ENCODE measurements at places on chromosomes 13 and 19.

DNA sequence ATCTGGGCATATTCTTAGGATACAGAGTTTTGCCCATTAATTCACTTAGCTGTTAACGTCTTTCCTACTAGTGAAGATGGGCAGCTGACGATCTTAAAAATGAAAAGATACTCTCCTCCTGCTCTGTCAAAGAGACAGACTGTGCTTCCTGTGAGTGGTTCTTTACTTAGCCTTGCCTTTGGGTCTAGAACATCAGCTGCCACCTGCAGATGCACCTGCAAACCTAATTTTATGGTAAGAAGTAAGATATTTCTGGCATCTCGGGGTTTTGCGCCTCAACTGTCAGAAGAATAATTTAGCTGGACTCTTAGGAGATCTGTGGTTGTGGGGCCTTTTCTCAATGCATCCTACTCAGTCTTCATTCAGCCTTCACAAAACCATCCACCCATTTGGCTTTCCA is 36.2 kb downstream of the TRPC4 start:
- no peak for DNase-seq

GRCh38 chr19:40928850-40929249 is 46.8 kb upstream of the CYP2A7 start:
- no peak for DNase-seq

GRCh38 chr13:103859952-103860351 is 793.7 kb upstream of the SLC10A2 start:
- no peak for DNase-seq

DNA sequence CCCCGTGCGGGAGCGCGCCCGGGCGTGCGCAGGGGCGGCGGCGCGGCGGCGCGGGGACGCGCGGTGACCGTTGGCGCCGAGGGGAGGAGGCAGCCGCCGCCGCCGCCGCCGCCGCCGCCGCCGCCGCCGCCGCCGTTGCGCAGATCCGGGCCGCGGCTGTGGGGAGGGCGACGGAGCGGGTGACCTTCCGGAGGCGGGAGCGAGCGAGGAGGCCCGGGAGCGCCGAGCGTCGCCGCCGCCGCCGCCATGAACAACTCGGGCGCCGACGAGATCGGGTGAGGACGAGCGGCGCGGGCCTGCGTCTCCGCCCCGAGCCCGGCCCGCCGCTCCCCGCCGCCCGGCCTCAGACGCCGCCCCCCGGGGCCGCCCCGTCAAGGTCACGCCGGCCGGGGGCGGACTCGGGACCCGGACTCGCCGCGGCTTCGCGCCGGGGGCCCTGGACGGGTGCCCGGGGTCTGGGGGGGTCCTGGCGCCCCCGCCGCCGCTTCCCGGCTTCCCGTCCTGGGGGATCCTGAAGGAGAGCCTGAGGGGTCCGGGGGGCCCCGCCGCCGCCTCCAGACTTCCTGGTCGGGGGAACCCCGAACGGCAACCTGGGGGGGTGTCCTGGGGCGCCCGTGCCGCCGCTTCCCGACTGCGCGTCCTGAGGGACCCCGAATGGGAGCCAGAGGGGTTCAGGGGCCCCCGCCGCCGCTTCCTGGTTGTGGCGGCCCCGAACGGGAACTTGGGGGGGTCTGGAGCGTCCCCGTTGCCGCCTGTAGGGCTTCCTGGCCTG is at the start of gene DAZAP1:
Gene DAZAP1 (plus strand): TSS at position 59 of the 772 bp plus-strand sequence. CDS start 188 bp downstream, at position 247.
- DNase-seq = no peak

GRCh38 chr13:39209731-39210531 is 171.7 kb downstream of the NHLRC3 start:
- DNase-seq = no peak

- no peak for DNase-seq
Observed at GRCh38 chr19:45103156-45103507, 10.2 kb downstream of the PPP1R37 start.

DNA sequence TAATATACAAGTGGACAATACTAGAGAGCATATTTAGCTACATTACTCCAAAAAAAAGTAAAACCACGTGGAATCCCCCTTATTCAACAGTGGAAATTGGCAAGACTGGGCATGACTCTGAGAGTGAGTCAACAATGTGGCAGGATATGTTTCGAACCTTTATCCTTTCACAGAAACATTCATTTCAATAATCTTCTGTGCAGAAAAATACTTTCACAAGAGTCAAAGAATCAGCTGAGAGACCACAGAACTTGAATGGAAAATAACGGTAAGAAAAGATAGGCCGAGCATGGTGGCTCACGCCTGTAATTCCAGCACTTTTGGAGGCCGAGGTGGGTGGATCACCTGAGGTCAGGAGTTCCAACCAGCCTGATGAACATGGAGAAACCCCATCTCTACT is 25.1 kb upstream of the CD70 start:
- peak; percentile 45 for DNase-seq

DNA sequence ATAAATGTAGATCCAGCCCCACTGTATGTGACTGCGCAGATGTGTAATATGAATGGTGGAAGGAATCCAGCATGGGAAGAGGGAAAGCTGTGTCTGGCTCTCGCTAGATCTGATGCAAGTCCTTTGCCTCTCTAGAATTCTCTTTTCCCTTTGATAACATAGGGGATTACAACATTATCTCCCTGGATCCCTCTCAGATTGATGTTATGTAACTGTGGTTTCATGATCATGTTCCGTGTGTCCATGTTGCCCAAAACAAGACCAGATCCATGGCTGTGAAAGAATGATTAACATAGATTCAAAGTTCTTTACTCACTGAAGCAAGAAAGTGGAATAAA is 184.0 kb upstream of the UBL3 start:
- DNase-seq = no peak

DNA sequence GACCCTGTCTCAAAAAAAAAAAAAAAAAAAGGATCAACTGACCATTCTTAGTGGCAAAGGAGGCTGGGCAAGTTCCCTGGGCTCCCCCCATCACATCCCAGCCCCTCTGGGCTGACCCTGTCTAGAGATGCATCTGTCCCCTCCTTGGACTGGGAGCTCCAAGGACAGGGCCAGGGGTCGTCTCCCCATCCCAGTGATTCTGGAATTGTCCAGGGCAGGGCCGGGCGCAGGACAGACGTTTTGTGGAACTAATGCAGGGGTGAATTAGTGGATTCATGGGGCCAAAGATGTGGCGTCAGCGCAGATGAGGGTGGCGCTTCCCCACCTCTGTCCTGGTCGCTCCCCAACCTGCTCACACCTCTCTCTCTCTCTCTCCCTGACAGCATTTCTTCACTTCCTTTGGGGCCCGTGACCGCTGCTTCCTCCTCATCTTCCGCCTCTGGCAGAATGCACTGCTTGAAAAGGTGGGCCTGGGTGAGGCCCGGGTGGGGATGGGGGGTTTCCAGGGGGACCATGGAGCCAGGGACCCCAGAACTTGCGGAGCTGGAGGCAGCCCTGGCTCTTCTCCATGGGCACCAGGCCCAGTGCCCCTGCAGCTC is 11.1 kb downstream of the GRAMD1A start:
- no peak for DNase-seq

DNA sequence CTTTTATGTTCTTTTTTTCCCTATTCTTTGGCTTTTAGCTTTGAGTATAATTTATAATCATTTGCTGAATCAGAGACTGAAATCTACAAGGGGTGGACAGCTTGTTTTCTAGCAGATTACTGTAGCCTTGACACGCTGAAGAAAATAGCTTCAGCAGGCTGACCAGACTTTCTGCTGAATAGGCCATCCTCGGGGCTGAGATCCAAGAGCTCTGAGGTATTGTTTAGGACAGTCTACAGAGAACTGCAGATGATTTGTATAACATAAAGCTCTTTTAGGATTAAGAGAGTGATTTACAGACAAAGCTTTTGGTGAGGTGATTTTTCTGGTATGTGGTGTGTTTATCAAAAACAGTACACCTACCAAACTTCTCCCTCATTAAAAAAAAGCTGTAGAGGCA is 16.8 kb downstream of the POLR1D start:
- DNase-seq = no peak

- DNase-seq = peak; percentile 73
Observed at GRCh38 chr19:56066152-56067023, 54.7 kb downstream of the ZNF787 start.

DNA sequence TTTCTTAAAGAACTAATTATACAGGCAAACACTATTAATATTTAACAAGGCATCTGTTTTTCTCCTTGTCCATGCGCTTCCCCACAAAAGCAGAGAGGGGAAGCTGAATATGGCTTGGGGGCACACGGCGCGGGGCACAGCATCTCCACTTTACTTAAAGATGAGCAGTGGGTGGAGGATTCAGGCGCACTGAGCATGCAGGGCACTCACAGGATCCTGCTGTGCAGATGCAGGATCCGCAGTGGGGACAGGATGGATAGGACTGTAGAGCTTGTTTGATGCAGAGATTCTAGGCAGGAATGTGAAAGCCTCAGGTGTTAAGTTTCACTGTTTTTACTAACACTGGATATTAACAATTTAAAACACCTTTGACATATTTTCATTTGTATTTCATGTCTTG is 43.3 kb downstream of the ATP11A start:
- DNase-seq = no peak

DNA sequence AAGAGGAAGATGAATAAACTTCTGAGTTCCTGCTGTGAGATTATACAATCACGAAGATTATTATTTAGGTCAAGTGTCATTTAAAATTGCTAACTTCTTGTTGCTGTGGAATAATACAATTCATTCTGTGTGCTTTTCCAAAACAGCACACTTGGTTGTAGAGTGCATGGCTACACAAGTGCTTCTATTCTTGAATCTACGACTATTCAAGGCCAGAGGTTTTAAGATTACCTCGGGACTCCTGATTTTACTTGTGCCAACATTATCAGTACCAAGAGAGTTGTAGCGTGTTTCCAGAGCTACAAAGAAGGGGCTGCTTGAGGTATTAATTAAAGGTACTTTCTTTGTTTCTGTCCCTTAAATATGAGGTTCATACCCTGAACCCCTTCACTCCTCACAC is 234.0 kb upstream of the PCDH9 start:
- no peak for DNase-seq

- no peak for DNase-seq
Observed at GRCh38 chr19:44752123-44752815, 3.8 kb downstream of the BCL3 start.

- DNase-seq = no peak
Observed at GRCh38 chr13:46348961-46349360, 38.1 kb downstream of the RUBCNL start.

DNA sequence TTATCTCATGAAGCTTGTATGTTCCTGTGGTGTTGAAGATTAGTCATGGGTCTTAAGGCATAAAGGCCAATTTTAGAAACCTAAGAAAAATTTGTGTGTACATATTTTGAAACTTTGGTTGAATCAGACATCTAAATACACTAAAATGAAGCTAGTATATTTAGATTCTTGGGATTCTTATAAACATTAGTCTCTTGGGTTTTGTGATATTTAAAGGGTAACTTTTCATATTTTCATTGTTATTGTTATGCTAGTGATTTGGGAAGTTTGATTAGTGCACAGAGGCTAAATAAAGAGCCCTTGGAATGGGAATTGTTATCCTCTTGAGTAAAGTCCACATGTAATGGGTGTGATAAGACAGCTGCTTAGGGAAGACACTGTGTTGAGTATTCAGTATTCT is 24.5 kb downstream of the UBA2 start:
- DNase-seq = no peak

GRCh38 chr13:99040536-99041131 is 62.8 kb upstream of the DOCK9 start:
- no peak for DNase-seq

- DNase-seq = no peak
Observed at GRCh38 chr13:37163641-37164265, 58.3 kb upstream of the CSNK1A1L start.

DNA sequence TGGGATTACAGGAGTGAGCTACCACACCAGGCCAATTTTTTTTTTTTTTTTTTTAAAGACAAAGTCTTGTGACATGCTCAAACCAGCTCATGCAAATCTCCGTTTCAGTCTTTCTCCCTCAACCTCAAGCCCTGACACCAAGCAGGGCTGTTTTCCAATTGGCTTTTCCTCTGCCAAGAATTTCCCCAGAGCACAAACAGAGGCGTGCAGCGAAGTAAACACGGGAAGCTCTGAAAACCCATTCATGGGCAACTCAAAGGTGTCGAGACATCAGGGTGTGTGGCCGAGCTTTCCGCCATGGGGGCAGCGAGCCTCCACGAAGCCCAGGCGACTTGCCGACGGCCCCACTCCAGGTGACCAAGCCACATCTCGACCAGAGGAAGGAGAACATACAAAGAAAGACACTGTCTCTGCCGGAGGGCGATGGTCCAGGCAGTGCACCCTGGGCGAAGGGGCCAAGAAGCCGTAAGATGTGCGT is 70.0 kb downstream of the INSR start:
- peak; percentile 29 for DNase-seq

DNA sequence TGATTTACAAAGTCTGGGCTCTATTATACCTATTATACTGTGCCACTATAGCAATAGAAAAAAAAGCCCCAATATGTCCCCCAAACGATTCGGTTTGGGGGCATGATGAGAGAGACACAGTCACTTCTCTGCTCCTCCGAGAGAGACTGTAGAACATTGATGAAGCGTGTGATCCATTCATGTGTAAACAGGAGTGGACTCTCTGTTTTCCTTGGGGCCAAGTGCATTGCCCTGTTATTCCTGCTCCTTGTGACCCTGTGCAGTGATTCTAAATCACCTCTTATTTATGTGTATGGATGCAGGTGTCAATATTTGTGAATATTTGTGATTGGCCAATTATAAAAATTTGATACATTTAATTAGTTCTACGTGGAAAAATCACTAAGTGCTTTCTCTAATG is 17.0 kb downstream of the F10 start:
- DNase-seq = no peak

DNA sequence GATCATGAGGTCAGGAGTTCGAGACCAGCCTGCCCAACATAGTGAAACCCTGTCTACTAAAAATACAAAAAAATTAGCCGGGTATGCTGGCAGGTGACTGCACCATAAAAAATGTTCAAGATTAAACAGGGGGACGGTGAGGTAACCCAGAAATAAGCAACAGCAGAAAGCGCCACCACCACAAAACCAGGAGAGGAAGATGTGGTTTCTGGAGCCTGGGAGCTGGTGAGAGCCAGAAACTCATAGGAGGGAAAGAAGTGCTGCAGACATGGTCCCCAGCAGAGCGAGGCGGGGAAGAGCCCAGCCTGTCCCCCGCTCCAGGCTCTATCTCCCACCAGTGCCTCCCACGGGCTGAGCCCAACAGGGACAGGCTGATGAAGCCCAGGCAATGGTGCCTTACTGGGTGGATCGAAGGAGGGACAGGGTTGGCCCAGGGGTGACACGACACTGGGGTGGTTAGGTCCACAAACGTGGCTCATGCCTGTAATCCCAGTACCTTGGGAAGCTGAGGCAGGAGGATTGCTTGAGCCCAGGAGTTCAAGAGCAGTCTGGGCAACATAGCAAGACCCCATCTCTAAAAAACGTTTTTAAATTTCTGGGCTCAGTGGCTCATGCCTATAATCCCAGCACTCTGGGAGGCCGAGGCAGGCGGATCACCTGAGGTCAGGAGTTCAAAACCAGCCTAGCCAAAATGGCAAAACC is 19.0 kb downstream of the SPC24 start:
- no peak for DNase-seq

GRCh38 chr13:78401873-78402707 is 201.3 kb downstream of the POU4F1 start:
- no peak for DNase-seq

DNA sequence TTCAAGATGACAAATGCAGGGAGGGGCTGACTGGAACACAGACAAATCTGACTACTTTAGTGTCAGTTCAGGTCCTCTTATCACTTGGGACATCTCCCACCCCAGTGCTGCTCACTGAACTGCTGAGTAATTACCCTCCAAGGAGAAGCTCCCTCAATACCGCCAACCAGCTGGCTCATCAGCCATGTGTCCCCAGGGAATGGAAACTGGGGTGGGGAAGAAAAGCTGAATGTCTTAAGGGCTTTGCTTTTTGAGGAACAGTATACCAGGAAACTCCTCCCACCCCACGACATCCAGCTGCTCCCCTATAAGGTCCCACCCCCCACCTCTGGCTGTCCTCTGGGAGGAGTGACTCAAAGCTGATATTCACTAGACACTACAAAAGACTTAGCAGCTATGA is 2.0 kb downstream of the ZNF823 start:
- peak; percentile 46 for DNase-seq
